ENCODE measurements at places on chromosomes 5 and 9. TPM values are rescaled to one million over a fixed set of nuclear protein-coding genes. Genes with fewer than 3 reads are reported as not detected.

The RFESD gene
- 3.2 TPM for total RNA-seq

The TGFBI gene
- total RNA-seq: 985 TPM

The STPG3 gene
- total RNA-seq: not detected

The MEIKIN gene
- not detected for total RNA-seq

The NR2F1 gene
- total RNA-seq: 65.0 TPM

The RIOK2 gene
- 29.5 TPM for total RNA-seq

The BSPRY gene
- total RNA-seq: not detected
